ENCODE measurements at places on chromosomes 11 and 22. TPM values are rescaled to one million over a fixed set of nuclear protein-coding genes. Genes with fewer than 3 reads are reported as not detected.

DNA sequence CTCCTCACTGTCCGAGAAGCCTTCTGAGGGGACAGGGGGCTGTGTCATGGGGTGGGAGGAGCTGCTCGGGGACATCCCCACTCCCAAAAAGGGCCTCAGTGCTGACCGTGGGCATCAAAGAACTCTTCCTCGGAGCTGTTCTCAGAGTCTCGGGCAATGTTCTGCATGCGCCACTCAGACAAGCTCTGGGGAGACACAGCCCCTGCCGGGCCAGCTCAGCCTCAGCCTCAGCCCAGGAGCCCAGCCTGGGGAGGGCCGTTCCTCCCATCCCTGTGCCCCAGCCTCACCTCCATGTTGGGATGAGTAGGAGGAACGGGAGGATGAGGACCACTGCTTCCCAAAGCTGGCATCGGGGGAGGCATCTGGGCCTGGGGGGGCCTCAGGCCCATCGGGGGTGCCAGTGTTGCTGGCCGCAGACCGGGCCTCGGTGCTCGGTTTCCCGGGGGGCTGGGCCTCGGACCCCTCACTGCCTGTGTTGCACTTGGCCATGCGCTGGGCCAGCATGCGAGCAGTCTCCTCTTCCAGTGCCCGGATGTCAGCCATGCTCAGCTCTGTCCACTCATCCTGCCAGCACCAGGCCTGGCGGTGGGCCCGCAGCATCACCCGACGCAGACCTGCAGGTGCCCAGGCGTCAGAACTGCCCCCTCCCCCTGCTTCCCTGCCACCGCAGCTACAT, 5.2 kb downstream of the PITPNM1 start:
- DNase-seq, result no peak

Gene TSPAN18
- total RNA-seq, result 28.6 TPM

GRCh38 chr22:25928038-25928437, 186.1 kb downstream of the MYO18B start:
- DNase-seq, result no peak

Gene MUC2
- total RNA-seq, result 0.06 TPM

Gene UPK3A
- total RNA-seq, result not detected

- DNase-seq, result no peak
These were observed 32.0 kb upstream of the OR6M1 start for GRCh38 chr11:123838199-123838598.

GRCh38 chr11:75421035-75421602, 11.9 kb downstream of the KLHL35 start:
- DNase-seq, result no peak

Gene SLC16A8
- total RNA-seq, result 1.1 TPM
